ENCODE measurements at places on chromosomes 1 and 21. TPM values are rescaled to one million over a fixed set of nuclear protein-coding genes. Genes with fewer than 3 reads are reported as not detected.

DNA sequence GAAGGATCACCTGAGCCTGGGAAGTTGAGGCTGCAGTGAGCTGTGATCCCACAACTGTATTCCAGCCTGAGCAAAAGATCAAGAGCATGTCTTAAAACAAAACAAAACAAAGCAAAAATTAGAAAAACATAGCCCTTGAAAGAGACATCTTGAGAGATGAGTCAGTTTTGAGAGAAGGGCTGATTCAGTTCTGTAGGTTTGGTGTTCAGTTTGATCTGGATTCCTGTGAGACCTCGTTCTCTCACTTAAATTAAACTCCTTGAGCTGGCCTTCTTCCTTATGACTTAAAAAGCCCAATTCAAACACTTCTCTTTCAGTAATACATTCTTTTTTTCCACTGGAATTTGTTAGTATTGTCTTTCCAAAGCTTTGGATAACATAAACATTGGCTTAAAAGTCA is 164.2 kb downstream of the NRIP1 start:
- DNase-seq = no peak

- DNase-seq = no peak
Measured at GRCh38 chr1:30955448-30956015, 47.0 kb upstream of the SDC3 start.

AQP10 gene
- total RNA-seq = not detected

DNA sequence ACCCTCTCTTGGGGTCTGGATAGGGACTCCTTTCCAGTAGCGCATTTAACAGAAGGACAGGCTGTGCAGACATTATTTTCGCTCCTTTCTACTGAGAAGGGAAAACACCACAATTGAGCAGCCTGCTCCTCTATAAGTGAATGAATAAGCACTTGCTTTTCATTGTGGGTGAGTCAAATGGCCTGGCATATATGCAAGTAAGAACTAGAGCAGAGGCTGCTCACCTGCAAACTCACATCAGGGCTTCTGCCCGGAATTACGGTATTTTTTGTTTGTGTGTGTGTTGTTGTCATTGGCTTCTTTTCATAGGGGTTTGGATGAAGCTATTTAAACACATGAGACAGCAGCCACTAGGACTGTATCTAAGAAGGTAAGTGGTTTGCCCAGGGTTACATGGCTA is 200.1 kb upstream of the CAMK1G start:
- DNase-seq = no peak

DNA sequence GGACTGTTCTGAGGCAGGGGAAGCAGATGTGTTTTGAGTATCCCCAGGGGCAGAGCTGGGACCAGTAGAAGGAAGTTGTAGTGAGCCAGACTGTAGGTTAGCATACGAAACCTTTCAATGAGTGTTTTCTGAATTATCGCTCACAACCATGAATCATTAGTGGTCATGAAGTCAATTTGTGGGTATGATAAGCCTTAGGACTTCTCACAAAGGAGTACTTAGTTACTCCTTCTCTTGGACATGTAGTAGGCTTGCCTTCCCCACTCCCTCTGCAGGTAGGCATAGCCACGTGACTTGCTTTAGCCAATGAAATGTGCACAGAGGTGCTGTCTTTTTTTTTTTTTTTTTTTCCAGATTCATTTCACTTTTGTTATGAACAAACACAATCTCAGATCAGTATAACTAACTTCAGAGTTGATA is 23.9 kb upstream of the FAAH start:
- no peak for DNase-seq

DNA sequence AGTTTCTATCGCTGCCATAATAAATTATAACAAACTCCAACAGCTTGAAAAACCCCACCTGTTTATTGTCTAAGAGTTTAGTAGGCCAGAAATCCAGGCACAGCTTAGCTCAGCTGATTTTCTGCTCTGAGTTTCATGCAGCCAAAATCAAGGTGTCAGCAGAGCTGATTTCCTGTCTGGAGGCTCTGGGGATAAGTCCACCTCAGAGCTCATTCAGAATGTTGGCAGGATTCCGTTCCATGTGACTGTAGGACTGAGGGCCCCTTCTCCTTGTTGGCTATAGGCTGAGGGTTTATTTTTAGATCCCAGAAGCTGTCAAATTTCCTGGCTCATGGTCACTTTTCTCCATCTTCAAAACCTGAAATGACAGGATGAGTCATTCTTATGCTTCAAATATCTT is 91.6 kb upstream of the CHODL start:
- no peak for DNase-seq

CA6 gene
- not detected for total RNA-seq

KRTAP13-2 gene
- total RNA-seq = not detected

DNA sequence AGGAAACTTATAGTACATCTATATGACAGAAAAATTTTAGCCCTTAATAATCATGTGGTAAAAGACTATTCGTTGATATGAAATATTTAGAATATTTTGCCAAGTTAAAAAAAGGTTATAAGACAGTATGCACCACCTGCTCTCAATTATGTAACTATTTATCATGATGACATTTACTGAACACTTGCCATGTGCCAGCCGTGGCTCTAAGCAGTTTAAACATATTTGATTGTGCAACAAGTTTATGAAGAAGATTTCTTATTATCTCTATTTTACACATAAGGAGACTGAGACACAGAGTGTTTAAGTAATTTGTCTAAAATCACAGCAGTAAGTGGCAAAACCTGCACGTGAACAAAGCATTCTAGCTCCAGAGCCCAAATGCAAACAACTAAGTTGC is 199.3 kb upstream of the JUN start:
- no peak for DNase-seq

GRCh38 chr1:56963667-56964066 is 2.1 kb downstream of the C8B start:
- no peak for DNase-seq

SPOCD1 gene
- 0.74 TPM for total RNA-seq

GRCh38 chr1:58721247-58721820 is 21.5 kb upstream of the MYSM1 start:
- DNase-seq = no peak

- no peak for DNase-seq
Measured at GRCh38 chr21:45261093-45261492, 26.6 kb downstream of the POFUT2 start.

GRCh38 chr1:107357376-107357775 is 216.5 kb downstream of the NTNG1 start:
- no peak for DNase-seq

- no peak for DNase-seq
Measured at GRCh38 chr21:37384416-37384815, 17.8 kb downstream of the DYRK1A start.

GRCh38 chr1:246274186-246274585 is 232.9 kb downstream of the SMYD3 start:
- DNase-seq = no peak

DNA sequence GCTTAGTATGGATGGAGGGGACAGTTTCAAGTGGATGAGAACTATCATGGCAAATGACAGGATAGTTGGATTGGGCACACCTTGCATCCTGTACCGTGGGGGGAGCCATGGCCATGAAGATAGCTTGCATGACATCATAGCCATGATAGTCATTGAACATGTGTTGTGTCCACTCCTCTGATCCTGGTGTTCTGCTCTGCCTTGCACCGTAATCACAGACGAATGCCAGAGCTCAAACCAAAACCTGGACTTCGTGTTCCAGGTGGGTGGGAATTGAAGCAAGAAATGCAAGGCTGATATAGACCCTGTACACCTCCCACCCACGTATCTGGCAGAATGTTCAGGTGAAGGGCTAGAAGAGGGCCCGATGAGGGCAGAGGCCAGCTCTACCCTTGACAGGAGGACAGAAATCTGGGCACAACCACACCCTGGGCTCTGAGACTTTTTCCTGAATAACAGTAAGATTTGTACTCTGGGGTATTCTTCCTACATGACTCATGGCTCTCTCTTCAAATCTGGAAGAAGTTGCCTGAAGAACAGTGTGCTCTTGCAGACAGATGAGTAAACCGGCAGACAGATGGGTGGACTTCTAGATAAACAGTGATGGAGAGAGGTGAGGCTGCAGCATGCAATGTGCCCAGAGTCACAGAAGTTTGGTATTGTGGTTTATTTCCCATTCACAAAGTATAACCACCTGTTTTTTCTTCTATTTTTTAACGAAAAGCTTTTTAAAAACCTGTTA is 45.0 kb downstream of the KCNJ6 start:
- DNase-seq = no peak

DNA sequence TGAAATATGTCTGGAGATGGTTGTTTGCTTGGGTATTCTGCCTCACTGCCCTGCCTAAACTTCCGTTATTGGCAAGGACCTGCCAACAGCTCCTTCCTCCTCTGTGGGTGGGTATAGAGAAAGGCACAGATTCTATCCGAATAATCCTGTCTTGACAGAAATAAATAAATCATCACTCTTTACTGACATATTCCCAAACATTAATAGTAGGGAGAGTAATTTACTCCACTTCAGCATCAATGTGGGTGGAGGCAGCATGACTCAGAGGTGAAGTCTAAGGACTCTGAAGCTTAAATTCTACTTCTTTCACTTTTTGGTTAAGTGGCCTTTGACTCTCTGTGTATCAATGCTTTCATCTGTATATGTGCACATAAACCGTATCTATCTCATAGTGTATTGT is 2.9 kb downstream of the CD84 start:
- no peak for DNase-seq

NSUN4 gene
- 20.2 TPM for total RNA-seq

CD101 gene
- total RNA-seq = 3.2 TPM

DNA sequence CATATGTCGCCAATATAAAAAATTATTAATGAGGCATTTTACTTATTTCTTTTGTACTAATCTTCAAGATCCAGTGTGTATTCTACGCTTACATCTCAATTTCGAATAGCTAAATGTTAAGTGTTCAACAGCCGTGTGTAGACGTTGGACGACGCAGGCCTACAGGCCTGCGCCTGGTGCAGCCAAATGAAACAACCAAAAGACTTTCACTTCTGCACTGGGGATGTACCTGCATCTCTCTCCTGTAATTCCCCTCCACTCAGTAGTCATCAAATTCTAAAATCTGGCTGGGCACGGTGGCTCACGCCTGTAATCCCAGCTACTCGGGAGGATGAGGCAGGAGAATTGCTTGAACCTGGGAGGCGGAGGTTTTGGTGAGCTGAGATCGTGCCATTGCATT is 76.8 kb upstream of the HNRNPU start:
- DNase-seq = no peak

DNA sequence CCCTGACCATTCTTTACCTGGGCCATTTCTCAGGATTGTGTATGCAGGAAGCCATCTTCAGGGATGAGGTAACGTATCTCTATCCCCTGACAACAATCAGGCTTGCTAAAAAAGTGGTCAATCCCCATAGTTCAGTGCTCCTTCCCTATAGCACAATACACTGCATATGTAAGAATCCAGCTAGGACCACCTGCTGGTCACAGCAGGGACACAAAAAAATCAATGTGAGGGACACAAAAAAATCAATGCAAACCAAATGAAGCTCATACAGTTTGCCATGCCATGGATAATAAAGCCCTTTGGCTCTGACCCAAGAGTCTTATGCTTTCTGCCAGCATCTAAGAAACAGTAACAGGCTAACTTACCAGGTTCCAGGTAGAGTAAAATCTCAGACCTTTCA is 16.3 kb downstream of the ACBD6 start:
- DNase-seq = peak; percentile 37

DNA sequence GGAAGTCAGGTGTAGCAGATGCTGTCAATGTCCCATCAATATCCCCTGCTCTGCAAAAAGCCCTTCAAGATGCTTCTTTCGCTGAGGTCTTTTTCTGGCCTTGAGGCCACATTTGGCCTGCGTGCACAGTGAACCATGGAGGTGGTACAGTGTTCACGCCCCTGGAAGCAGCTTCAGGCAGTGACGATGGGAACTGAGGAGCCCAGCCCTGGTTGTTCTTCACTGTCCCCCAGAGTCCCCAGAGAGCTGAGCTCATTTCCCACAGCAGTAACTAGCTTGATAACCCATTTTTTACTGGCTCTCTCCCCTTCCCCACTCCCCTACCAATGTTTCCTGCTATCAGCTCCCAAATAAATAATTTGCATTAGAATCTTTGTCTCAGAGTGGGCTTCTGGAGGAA is 76.5 kb downstream of the OLIG1 start:
- DNase-seq = no peak

DNA sequence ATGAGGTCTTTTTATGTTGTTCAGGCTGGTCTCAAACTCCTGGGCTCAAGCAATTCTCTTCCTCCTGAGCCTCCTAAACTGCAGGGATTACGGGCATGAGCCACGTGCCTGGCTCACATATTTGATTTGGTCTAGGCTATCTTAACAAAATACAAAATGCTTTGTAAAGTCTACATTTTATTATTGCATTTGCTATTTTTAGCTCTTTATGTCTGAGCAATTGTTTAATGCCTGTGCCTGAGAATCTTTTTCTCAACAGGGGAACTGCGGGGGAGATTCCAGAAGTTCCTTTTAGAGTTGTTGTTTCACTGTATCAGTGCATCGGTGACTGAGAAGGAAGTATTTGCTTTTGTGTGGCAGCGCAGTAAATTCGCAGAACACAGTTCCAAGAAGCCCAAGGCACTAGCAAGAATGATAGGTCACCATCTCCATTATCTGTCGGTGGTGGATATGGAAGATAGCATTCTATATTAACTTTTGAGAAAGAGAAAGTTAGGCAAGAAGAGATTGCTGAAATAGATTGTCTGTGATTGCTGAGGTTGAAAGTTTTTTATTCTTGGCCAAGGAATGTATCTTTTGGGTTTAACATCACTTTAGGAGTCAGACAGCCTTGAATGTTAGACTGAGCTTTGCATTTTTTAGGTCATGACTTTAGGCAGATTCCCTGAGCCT is 167.3 kb downstream of the PDE4B start:
- no peak for DNase-seq

GPR25 gene
- not detected for total RNA-seq

DNA sequence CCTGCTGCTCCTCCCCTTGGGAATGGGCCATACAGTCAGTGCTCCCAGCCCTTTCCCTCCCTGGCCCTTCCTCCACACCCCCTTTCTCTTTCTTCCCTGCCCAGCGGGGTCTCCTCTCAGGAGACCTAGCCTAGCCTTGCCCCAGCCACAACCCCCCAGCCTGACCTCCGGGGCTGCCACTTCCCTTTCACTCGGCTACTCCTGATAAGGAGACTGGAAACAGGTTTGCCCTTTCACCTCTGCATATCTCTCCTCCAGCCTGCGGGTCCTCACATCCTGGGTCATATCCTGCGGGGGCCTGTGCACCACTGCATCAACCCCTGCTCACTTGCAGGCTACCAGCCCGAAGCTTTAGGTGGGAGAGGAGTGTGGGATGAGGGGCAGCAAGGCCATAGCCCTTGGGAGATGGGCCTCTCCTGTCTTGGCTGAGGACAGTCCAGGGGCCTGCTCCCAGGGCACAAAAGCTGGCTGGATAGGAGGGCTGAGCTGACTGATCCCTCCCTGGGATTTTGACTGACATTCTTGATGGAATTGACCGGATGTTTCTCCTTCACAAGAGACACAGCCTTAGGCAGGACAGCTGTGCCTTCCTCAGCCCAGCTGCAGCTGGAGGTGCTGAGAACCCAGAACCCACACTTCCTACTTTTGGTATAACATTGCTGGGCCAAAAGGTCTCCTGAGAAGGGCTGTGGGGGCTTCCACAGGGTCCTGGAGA is 19.2 kb upstream of the ALX3 start:
- DNase-seq = no peak

- no peak for DNase-seq
Measured at GRCh38 chr1:43253876-43254275, 15.9 kb upstream of the TMEM125 start.

- no peak for DNase-seq
Measured at GRCh38 chr1:146035048-146035423, 13.5 kb upstream of the HJV start.

C1orf21 gene
- 43.3 TPM for total RNA-seq

GRCh38 chr1:224064150-224064549 is 49.8 kb upstream of the FBXO28 start:
- DNase-seq = no peak

GRCh38 chr1:173122344-173122935 is 71.7 kb upstream of the TNFSF18 start:
- DNase-seq = no peak

GRCh38 chr1:157090771-157091170 is 8.8 kb downstream of the ETV3L start:
- DNase-seq = no peak
